ENCODE measurements at places on chromosomes 5 and 9.

- DNase-seq: peak; percentile 30
Observed at GRCh38 chr5:137752905-137753690, 1.1 kb downstream of the HNRNPA0 start.

DNA sequence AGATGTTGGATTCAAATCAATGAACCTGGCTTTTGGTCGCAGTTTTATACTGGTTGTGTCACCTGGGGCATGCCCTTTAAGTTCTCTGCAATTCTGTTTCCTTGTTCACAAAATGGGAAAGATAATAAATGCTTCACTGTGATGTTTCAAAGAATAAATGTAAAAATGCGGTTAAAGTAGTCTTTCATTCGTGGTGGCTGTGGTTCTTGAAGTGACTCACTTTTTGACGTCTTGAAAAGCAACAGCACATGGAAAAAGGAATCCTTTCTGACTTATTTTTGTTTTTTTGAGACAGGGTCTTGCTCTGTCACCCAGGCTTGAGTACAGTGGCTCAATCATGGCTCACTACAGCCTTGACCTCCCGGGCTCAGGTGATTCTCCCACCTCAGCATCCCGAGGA lies 88.4 kb upstream of the SLIT3 start:
- DNase-seq: no peak

GRCh38 chr9:126228781-126229444 lies 97.7 kb upstream of the MVB12B start:
- DNase-seq: peak; percentile 71

GRCh38 chr5:39211773-39212172 lies 7.6 kb downstream of the FYB1 start:
- DNase-seq: no peak

DNA sequence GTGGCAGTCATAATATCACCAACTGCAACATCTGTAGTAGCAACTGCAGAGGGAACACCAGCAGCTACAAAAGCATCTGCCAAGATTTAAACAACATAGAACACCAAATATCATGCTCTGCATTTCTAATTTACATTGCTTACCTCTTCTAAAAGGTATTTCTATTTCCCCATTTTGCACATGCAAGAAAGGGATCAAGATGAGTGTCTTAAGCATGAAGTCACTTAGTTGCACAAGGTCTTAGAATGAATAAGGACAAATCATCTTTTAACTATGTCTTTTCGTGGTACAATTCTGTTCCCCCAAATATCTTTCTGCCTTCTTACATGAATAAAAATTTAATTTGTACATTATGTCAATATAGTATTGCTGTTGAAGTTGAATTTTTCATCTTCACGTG lies 1746.4 kb downstream of the EFNA5 start:
- DNase-seq: no peak

DNA sequence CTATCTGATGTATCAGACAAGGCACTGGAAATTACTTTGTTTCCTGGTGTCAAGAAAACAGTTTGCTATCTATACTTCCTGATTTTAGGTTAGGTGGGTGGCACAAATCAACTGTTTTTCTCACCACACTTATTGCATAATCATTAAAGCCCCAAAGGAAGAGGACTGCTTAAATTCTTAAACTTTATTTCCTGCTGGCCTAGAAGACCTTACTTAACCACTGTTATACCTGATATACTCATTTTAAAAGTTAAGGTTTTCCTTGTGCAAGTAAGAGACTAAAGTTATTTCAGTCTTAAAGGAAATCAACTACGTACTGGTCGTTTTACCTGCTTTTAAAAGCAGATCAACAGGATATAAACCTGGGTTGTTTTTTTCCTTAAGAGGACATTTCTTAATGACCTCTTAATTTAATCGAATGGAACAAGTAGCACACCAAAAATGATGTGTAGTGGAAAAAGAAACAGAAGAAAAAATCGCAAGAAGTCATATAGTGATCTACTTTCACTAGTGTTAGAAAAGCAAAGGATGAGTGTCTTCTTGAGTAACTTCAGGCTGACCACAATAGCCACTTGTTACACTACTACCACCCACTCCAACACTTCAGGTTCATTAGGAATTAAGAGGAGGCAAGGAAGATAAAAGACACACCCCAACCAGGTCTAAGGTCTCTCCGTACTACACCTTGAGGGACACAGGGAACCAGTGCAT lies 974 bp downstream of the CLINT1 start:
- peak; percentile 14 for DNase-seq

Measured in lung microvascular endothelial cell (primary cell).